Body of pancreas (tissue), 4 donors: ENCODE measurements at places on chromosomes 6 and 20.

- no peak for DNase-seq
Measured at GRCh38 chr6:44226368-44227147, 3.2 kb downstream of the SLC29A1 start.

DNA sequence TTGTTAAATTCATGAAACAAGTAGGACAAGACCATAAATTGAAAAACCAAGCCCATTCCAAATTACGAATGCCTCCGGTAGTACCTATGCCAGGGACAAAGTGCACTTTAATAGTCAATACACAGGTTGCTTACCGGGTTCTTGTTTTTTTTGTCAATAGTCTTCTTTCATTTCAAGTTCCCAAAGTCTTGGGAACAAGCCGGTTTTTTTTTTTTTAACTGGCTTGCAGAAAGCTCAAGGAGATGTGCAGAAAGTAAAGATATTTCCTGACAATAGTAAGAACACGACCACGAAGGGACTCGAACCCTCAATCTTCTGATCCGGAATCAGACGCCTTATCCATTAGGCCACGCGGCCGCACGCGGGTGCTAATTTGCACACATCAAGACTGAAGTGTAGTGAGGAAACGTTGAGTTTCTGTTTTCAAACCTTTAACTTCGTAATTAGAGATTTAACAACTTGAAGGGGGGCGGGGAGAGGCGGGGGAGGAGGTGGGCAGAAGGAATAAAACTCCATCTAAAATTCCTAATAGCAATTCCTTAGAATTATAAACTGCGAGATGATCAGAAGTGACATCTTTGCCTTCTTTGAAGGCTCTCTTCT lies 181.0 kb downstream of the TRIM27 start:
- DNase-seq, result no peak

GRCh38 chr20:43372051-43372450 lies 85.6 kb upstream of the SRSF6 start:
- no peak for DNase-seq

DNA sequence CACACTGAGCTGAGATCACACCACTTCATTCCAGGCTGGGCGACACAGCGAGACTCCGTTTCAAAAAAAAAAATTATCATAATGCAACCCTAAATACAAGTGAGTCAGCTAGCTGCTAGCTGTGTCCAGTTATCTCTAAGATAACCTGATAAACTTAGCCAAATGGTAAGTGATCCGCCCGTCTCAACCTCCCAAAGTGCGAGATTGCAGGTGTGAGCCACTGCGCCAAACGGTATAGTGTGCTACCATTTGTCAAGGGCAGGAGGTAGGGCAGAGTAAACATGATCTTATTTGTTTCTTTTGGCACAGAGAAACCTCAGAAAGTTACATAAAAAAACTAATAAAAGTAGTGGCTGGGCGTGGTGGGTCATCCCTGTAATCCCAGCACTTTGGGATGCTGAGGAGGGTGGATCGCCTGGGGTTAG lies 4.7 kb upstream of the C6orf132 start:
- DNase-seq, result peak; percentile 47

GRCh38 chr20:45818239-45818638 lies 5.8 kb downstream of the UBE2C start:
- no peak for DNase-seq

- DNase-seq, result no peak
Measured at GRCh38 chr6:145045582-145045981, 689.7 kb downstream of the EPM2A start.

DNA sequence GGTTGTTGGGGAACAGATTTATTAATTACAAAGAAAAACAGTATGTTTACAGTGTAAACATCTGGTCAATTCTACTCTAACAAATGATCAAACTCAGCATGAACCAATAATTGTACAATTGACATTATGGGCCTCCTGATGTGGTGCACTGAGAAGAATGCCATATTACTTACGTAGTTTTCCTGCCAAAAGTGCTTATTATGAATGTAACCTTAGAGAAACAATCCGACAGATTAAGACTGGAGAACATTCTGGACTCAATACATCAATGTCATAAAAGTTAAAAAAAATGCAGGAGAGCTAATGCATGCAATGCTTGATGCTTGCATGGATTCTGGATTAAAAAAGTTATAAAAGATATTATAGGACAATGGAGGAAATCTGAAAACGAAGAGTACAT lies 69.0 kb downstream of the LYRM4 start:
- DNase-seq, result no peak

DNA sequence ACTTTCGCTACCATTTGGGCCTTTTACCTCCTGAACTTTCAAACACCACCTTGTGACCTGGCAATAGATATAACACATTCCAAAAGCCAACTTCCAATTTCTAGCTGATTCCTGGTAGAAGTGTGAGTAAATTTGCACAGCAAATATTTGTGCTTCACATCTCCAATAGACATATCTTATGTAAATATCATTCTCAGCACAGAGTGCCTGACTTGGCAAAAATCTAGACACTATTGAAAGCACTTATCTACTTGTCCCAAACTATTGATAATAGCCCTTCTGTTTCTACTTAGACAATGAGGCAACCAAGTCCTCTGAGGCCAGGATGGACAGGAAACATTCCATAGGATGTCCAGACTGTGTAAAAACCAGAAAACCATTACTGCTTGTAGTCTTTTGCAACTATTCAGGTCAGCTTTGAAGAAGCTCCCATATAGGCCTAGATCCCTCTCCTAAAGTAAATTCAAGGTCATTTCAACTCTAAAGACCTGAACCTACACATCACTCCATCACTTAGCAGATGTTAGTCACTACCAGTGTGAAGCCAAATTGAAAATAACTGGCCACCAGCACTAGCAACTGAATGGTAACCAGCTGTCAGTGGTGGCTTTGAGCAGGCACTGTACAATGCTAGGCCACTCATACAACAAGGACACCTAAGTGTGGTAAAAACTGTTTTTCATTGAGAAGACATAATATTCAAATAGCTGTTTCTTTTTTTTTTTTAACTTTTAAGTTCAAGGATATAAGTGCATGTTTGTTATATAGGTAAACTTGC lies 95.3 kb upstream of the RSPO3 start:
- no peak for DNase-seq

DNA sequence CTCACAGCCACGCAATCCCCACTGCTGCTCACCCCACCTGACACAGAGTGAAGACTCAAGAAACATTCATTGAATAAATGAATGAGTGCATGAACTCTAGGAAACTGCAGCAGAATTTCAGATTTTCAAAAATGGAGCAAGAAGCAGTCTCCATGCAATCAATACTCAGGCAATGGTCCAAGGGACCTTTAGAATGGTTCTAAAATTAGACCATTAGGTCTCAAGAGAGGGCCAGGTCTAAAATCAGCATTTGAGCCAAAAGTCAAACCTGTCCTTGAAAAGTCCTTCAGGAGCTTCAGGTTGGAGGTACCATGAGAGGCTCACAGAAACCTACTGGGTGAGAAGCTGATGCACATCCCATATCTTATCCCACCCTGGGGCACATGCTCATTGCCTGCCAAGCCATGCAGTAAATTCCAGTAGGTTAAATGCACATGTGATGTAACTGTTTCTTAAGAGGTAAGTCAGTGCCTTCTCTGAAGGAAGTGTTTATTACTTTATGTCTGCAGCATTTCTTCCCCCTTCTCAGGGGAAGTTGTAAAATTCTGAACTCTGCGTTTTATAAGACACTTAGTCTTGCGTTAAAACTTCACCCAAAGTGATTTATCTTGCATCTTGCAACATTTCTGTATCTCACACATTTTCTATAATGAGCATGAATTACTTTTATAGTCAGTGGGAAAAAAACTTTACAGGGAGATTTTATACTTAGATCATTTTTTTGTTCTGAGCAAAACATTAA lies 126.6 kb downstream of the ADAT2 start:
- DNase-seq, result no peak

GRCh38 chr6:168943231-168943905 lies 310.3 kb downstream of the THBS2 start:
- DNase-seq, result no peak

DNA sequence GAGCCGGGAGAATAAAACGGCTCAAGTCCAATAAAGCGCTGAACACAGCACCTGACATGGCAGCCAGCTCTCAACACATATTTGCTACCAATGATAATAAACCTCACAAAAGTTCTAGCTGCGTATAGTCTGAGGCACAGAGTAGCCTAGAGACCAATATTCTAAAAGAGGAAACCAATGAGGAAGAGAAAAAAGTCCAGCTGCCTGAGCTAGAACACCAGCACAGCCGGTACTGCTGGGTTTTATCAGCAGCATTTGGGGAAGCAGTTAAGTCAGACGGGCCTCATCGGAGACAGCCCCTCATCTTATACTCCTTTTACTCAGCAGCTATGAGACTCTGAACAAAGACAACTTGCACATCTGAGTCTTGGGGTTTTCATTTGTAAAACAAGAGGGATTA lies 2.4 kb upstream of the RTF2 start:
- DNase-seq, result no peak

DNA sequence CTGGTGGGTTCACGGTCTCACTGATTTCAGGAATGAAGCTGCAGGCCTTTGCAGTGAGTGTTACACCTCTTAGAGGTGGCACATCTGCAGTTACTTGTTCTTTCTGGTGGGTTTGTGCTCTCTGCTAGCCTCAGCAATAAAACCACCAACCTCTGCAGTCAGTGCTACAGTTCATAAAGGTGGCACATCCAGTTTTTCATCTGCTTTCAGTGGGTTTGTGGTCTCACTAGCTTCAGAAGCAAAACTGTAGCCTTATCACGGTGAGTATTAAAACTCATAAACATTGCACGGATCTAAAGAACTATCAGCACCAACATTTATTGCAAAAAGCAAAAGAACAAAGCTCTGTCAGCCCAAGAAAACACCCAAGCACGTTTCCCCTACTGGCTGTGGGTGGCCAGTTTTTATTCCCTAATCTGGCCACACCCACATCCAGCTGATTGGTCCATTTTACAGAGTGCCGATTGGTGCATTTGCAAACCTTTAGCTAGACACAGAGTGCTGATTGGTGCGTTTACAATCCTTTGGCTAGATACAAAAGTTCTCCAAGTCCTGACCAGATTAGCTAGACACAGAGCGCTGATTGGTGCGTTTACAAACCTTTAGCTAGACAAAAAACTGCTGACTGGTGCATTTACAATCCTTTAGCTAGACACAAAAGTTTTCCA lies 3.4 kb upstream of the TMEM14C start:
- DNase-seq, result peak; percentile 7

GRCh38 chr6:8017276-8017701 lies 46.9 kb downstream of the BLOC1S5 start:
- no peak for DNase-seq

GRCh38 chr20:44093249-44093582 lies 93.8 kb downstream of the JPH2 start:
- no peak for DNase-seq

DNA sequence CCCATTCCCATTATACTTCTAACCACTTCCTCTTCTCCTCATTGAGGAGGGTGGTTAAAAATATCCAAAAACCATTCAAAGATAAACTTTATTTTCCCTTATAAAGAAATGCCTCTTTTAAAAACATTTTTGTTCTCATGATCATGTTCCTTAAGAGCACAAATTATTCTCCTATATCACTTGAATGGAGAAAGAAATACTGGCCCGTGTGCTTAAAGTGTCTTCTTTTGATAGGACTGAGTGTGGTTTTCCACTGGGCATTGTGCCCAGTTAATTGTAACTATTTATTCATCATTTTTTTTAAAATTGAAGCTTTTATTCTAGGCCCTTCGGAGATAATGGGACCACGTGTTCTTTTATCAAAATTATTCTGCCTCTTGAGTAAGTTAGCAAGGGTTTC lies 871.5 kb downstream of the QKI start:
- no peak for DNase-seq
